CD8-positive, alpha-beta T cell (primary cell): ENCODE measurements at places on chromosomes 7 and 10. TPM values are rescaled to one million over a fixed set of nuclear protein-coding genes. Genes with fewer than 3 reads are reported as not detected.
A peak's percentile ranks its signal among the peaks of the same experiment; 100 is the strongest.

- DNase-seq: no peak
Measured at GRCh38 chr10:79449181-79450146, 4.0 kb upstream of the ZCCHC24 start.

DNA sequence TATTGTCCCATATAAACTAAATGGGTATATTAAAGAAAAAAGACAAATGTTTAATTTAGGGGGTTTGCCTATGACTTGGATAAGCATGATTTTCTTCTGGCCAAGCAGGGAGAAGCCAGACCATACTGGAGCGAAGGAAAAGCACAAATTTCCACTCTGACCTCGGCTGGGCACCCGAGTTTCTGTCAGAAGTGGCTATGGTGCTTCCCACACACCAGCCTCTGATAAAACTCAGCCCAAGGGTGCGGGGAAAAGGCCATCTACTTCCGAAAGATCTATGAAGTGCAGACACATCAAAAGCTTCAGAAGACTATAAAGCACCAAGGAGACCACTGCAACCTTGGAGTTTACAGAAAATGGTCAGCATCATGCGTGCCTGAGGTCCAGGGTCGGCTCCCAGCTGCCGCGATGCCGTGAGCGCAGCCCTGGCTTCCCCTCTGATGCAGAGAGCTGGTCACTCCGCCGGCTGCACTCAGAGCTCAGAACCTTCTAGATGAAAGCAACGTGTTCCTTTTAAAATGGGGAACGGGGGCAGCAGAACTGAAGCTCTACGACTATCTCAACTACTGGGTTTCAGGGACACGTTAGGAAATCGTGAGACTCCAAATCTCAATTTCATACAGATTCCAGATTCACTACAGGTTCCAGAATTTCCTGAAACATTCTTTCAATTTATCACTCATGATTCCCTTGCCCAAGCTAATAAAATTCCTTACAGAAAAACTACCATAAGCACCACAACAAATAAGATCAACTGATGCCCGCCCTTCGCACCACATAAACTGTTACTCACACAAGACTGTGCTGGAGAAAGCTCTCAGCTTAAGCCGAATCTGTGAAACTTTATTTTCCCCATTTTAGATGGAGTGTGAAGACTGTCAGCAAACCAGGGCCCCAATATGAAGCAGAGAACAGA lies 84.5 kb downstream of the DIP2C start:
- DNase-seq: no peak

DNA sequence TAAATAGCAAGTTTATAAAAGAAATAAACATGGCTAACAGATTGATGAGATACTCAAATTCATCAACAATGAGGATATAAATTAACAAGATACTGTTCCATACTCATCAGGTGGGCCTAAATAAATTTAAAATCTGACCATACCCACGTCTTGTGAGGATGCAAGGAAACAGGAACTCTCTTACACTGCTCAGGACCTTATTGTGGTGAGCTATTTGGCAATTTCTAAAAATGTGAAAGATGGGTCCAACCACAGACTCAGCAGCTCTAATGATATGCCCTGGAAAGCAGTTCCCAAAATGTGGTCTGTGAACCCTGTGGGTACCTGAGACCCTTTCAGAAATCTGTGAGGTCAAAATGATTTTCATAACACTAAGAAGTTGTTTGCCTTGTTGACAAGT lies 21.5 kb downstream of the RPP38 start:
- DNase-seq: no peak

DNA sequence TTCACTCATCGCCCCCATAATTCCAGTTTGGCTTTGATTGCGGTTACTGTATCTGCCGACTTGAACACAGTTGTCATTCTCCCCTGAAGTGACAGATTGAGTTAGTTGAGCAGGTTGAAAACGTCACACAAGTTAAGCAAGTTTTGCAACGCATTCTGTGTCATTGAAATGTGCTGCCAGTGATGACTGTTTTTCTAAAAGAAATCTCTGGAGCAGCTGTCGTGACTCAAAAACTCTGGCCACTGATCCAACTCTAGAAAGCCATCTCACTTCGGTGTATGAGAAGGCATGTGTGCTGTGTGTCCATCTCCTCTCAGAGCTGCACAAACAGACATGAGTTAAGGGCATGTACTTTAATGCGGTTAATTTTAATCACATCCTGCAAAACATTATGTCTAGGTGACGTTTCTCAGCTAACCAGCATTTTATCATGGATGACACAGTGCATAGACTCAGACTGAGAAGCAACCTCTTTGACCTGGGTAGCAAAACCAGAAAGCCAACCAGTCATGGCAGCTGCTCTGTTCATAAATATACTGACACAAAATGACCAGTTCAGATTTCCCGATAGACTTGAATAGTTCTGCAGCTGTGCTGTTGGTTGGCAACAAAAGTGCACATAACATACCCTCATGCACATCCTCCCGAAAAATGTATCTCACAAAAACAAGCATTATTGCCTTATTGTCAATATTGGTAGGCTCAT lies 69.3 kb downstream of the CSTF2T start:
- no peak for DNase-seq

GRCh38 chr10:29199941-29200679 lies 88.8 kb upstream of the LYZL1 start:
- no peak for DNase-seq

DNA sequence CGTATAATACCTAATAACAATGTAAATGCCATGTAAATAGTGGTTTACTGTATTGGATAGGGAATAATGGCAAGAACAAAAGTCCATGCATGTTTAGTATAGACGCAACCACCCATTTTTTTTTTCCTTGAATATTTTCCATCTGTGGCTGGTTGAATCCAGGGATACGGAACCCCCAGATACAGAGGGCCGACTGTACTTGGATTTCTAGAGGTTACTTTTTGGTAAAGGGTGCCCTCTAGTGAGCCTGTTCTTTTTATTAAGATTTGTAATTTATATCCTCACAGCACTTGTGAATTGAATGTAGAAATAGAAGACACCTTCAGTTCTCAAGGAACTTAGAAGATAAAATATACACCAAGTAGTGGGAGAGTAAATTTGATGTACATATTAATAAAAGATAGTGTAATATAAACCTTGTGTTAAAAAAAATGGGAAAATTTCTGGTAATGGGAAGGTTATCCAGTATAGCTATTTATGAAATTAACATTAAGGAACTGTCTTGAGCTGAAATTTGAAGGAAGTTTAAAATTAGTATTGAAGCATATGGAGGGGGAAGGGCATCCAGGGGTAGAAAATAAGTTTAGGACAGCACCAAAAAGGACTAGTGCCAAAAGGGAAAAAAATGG lies 32.0 kb downstream of the EXOC6 start:
- DNase-seq: no peak

DNA sequence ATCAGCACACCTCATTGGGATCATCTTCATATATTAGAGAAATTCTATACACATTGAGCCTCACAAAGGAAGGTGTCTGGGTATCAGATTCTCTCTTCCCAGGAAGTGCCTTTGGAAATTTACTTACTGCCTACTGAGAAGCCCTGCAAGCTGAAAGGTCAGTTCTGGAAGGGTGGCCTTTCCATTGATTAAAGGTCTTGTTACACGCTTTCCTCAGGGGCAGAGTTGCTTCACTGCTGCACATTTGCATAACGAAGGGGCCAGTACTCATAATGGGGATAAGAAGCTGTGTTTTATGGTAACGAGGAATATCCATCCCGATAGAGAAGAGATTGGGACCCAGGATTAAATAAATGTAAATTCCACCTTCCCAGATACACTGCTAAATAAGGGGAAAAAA lies 19.4 kb upstream of the IL15RA start:
- DNase-seq: no peak

- no peak for DNase-seq
Measured at GRCh38 chr7:133207687-133208086, 45.2 kb upstream of the EXOC4 start.

DNA sequence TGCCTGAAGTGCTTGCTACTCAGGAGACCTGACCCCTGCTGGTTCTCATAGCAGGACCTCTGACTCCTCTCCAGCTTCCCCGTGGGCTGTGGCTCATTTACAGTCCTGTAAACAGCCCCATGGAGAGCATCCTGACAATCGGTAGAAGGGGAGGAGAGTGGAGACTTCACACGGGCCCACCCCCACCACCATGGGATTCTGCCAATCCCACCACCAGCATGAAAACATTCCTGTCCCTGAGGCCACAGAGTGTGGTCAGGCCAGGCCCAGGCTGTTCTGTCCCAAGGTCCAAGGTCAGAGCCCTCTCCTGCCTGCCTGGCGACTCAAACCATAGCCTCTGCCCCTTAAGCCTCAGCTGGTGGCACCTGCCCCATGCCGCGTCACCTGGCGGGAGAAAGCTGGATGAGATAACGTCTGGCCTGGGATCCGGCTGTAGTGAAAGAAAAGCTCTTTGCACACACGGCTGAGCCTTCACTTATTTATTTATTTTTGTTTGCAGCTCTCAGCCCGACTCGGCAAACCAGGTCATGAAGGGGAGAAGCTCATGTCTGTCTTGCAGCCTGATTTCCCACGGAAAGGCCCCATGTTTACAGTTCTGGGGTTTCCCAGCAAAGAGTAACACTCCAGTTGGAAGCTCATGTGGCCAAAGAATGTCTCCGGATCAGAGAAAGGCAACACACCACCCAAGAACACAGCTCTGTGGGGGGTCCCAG lies 293.6 kb upstream of the ZMIZ1 start:
- no peak for DNase-seq

- no peak for DNase-seq
Measured at GRCh38 chr10:36236931-36237330, 594.8 kb upstream of the FZD8 start.

DNA sequence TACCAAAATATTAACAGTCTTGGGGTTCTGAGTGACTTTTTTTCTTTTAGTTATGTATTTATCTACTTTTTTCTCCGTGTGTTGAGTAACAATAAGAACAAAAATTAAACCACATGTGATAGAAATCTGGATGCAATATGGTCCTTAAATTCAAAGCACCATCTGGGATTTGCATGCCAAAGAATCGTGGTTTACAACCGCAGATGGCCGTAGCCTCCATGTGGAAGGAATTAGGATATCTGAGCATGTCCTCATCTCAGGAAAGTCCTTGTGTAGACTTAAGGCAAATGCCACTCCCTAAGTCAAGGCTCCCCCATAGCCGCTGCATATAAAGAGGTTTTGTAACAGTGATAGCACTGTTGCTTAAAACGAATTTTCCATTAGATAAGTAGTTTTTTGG lies 304.0 kb downstream of the ZEB1 start:
- no peak for DNase-seq

DNA sequence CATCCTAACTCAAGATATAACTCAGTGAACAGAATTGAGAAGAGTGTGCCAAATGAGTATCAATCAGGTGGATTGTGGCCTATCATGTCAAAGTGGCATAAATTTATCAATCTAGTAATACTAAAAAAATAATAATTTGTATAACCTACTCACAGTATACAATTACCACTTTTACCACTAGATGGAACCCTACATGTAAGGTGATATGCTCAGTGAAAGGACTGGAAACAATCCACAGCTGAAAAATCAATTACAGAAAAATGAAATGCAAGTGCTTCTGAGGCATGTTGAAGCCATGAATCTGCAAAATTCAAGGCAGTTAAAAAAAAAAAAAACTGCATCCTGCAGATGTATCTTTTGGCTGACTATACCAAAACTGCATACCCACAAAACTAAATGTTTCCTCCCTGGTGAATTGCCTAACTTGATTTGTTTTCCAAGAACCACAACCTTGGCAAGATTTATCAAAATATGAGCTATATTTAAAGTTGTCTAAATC lies 13.9 kb downstream of the ARHGAP19 start:
- no peak for DNase-seq

- no peak for DNase-seq
Measured at GRCh38 chr10:501596-501995, 187.9 kb downstream of the DIP2C start.

- DNase-seq: no peak
Measured at GRCh38 chr7:28649189-28649588, 236.9 kb downstream of the CREB5 start.

GRCh38 chr7:114148779-114149178 lies 230.0 kb upstream of the PPP1R3A start:
- DNase-seq: no peak

DNA sequence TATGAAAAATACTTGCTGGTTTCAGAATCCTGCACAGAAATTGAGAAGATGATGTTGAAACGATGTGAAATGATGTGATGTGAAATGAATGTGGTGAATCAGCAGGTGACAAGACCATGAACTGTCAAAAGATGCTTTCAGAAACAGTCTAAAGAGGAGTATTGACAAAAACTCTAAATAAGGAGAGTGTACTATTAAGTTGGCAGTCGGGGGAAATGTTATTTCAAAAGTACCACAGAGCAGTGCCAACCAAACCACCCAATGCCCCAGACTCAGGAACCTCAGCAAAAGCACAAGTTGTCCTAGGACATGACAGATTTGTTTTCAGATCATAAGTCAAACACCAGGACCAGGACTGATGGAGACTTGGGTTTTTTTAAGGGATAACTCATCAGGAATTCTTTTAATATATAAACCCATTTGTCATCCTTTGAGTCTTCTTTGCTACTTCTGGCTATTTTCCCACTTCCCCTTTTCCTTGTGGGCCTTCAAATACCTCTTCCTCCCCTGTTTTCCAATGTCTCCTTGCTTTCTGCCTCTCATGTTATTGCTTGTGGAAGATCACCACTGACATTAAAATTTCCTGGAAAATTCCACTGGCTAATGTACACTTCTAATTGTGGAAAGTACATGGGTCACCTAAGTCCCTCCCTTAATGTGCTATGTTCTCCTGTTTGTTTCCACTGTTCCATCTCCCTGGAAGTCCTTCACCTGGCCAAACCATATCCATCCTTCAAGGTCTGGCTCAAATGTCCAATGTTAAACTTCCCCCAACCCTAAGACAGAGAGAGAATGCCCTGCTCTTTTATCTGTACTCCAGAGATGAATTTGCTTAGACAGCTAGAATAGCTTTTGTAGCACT lies 10.2 kb upstream of the PPP1R3C start:
- DNase-seq: no peak

- no peak for DNase-seq
Measured at GRCh38 chr10:90289037-90289436, 568.8 kb downstream of the HTR7 start.

- peak; percentile 51 for DNase-seq
Measured at GRCh38 chr7:6516387-6516983, 34.8 kb downstream of the GRID2IP start.

DNA sequence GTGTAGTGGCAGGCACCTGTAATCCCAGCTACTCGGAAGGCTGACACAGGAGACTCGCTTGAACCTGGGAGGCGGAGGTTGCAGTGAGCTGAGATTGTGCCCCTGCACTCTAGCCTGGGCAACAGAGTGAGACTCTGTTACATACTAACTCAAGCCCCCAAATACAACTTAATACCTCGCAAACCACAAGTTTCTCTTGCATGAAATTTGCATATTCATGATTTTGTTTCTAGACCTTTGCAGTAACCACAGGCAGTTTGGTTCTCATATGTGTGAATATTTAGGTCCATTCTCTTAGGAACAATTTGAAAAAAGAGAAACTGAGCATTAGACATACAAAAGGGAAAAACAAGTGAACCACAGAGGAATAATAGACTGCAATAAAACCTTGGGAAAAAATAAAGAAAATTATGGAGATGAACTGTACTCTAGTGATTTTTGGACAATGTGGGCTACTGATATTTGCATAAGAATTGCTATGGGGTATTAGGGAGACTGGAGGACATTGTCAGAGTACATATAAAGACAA lies 77.0 kb downstream of the ZNF277 start:
- no peak for DNase-seq

Gene AZGP1
- total RNA-seq: not detected

Gene TDRD1
- not detected for total RNA-seq

Gene NHLRC2
- total RNA-seq: 7.0 TPM

Gene CRHR2
- 0.11 TPM for total RNA-seq

Gene CRCP
- total RNA-seq: 38.0 TPM

Gene SMIM30
- total RNA-seq: 3.5 TPM

Gene LLCFC1
- not detected for total RNA-seq

Gene WAC
- total RNA-seq: 195 TPM

Gene EN2
- not detected for total RNA-seq

Gene THNSL1
- 0.71 TPM for total RNA-seq

Gene SPDYE11
- total RNA-seq: not detected

Gene PDZD7
- total RNA-seq: 0.95 TPM
